ENCODE measurements at places on chromosomes 5 and 9.

- no peak for DNase-seq
Observed at GRCh38 chr9:68895741-68896478, 118.0 kb downstream of the PRKACG start.

- no peak for DNase-seq
Observed at GRCh38 chr5:110257971-110258370, 468.5 kb downstream of the TMEM232 start.

DNA sequence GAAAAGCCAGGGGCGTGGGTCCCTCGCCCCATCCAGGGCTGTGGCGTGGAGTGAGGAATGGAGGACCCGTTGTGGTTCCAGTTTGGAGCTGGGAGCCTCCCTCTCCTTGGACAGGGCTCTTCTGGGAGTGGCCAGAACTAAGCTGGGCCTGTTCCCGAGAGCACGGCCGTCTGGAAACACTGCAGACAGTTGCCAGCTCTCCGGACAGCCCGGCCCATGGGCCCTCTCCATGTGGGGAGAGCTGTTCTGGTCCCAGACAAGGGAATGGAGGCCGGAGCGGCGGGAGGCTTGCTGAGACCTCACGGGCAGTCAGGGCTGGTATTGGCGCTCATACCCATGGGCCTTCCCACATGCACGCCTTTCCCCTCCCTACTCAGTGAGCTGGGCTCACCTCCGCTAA, 45.2 kb upstream of the FCN2 start:
- DNase-seq: no peak

GRCh38 chr5:107558823-107559375, 111.8 kb downstream of the EFNA5 start:
- DNase-seq: no peak

- no peak for DNase-seq
Observed at GRCh38 chr9:91266448-91266847, 95.3 kb downstream of the AUH start.

DNA sequence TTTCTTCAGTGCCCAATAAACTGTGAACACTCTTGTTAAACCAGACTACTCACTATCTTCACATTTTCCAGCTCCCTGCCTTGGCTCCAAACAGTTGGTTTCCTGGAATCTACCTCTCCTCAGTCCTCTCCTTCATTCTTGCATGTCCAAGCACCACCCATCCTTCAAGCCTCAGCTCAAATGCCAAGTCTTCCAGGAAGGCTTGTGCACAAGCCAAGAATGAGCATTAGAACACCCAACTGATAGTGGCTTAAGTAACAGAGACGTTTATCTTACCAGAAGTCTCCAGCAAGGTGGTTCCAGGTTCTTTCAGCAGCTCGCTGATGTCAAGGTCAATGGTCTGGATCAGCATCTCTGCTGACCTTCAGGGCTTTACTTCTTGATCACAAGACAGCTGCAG, 60.1 kb downstream of the PTPDC1 start:
- DNase-seq: no peak

DNA sequence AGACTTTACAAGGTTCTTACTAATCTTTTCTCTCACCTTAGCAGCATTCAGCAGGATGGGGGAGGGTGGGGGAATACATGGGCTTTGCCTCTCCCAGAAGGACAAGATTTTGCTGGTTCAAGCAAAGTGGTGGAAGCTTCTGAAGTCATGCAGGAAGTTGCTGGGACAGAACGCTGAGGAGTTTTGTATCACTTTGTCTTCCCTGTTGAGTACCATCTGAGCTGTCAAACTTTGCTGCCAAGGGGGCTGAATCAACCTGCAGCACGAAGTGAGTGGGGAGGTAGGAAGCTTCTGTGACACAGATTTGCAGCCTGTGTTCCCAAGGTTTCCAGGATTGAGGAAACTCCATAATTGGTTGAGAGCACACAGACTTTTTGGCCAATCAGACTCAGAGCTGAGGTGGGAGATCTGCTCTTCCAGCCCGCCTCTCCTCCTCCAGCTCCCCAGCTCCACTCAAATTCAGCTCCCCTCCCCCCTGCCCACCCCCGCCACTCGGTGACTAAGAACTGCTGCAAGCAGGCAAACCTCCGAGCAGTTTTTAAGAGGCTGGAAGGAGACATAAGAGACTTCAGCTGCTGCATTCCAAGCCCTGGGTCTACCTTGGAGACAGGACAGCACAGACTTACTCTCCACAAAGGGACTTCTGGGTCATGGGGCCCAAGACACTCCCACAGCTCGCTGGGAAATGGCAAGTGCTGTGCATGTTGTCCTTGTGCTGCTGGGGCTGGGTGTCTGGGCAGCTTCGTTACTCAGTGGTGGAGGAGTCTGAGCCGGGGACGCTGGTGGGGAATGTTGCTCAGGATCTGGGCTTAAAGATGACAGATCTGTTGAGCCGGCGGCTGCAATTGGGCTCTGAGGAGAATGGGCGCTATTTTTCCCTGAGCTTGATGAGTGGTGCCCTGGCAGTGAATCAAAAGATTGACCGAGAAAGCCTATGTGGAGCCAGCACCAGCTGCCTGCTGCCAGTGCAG, at the start of gene PCDHGC5:
TSS of gene PCDHGC5 (plus strand) at position 491 of the 971 bp plus-strand sequence. CDS start at position 651, 160 bp downstream.
- no peak for DNase-seq

- DNase-seq: no peak
Observed at GRCh38 chr5:139994234-139994633, 48.9 kb downstream of the NRG2 start.

DNA sequence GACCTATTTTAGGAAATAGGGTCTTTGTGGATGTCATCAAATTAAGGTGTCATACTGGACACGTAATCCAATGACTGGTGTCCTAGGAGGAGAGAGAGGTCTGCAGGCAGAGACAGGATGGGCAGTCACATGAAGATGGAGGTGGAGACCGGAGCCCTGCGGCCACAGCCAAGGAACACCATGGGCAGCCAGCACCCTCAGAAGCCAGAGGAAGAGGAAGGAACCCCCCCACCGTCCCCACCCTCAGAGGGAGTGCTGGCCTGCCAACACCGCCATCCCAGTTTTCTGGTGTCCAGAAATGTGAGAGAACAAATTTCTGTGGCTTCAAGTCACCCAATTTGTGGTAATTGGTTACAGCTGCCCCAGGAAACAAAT, 88.3 kb downstream of the NSUN2 start:
- DNase-seq: no peak

GRCh38 chr5:62627121-62627520, 48.5 kb downstream of the LRRC70 start:
- no peak for DNase-seq
